Germinal center (tissue), 1 donor: ENCODE measurements at places on chromosomes 6 and 20.
A peak's percentile ranks its signal among the peaks of the same experiment; 100 is the strongest.

- no peak for DNase-seq
These were observed 6.6 kb upstream of the TBC1D7 start for GRCh38 chr6:13334953-13335352.

DNA sequence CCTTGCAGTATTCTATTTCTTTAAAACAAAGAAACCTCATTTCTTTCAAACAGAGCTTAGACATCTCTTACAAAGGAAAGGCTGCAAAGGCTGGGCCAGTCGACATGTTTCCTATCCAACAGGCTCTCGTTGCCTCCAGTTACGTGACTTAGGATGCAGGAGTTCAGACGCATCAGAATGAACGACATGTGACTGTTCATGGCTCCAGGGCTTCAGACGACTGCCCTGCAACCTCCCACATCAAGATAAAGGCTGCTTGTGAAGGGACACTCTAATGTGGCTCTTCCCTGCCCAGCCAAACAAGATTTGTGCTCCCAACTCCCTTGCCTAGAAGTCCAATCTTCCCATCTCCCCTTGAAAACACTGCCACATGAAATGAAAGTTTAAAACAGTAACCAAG, 14.3 kb upstream of the NEDD9 start:
- no peak for DNase-seq

DNA sequence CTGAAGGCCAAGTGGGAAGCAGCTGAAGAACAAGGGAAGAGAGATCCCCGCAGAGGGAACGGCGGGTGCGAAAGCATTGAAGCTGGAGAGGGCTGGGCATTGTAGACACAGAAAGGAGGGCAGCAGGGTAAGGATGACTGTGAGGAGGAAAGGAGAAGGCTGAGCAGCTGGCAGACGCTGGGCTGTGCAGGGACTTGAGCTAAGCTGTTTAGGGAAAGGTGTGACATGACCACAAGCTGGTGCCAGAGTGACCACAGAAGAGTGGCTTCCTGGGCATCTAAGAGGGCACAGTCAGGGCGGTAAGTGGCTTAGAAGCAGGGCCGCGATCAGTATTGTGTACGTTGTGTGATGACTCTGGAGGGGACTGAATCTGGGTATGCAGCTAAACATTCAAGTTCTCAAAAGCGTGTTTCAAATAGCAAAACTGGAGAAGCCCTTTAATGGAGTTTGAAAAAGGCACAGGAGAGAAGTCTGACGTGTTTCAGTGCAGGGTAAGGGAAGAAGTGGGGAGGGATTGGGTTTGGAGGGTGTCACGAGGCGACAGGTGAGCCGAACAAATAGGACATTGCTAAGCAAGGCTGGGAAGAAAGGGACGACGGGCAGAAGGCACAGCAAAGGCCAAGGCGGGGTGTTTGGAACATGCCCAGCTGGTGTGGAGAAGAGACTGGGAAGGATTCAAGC, 46.1 kb upstream of the ARFGEF2 start:
- DNase-seq = no peak

DNA sequence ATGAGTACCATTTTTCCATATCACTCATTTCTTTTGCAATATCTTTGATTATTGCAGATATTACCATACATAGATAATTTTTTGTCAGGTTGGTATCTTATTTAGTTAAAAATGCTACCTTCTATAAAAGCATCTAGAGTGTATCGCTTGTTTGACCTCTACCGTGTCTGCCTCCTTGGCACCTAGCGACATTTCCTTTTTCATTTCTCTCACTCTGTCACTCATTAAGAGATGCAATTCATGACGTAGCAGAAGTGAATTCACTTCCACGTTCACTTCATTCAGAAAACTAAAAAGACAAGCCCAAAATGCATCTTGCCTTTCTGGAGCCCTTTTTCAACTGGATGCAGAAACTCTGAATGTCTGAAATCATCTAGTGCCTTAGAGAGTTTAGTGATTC, 172.9 kb downstream of the MMS22L start:
- no peak for DNase-seq

DNA sequence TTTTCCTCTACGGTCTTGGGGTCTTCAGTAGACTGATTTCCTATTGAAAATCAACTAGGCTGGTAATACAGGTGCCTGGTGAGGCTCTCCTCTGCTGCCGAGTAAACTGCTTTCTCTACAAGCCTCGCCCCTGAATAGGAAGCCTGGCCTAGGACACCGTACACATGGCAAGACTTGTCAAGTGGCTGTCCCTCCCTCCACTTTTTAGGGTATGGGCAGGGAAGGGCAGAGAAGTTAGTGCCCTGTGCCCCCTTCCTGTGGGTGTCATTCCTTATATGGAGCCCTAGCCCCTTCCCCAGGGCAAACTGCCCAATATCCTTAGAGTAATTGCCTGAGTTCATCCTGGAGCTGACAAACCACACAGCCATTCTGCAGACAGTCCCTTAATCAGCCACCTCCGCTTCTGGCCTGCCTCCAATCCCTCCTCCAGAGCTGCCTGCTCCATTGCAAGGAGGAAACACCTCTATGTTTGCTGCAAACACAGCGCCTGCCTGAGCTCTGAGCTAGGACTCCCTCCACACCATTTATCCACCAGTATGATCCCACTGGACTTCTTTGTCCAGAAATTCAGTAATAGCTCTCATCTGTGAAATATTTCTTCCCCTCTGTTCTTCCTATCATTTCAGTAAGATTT, 93.1 kb downstream of the CHD6 start:
- DNase-seq = no peak

DNA sequence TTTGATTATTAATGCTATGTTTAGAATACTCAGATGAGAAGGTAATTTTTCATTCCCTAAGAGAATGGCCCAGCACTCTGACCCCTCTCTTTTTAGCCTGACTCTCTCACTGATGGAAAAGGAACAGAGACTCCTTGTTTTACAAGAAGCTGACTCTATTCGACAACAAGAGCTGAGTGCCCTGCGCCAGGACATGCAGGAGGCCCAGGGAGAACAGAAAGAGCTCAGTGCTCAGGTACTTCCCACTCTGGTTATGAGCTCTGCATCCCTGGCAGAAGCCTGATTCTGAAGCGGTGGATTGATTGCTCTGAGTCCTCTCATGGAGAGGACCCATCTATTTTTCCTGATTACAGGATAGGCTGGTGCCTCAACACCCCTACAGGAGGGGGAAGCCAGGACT, 33.0 kb downstream of the C20orf173 start:
- DNase-seq = no peak

DNA sequence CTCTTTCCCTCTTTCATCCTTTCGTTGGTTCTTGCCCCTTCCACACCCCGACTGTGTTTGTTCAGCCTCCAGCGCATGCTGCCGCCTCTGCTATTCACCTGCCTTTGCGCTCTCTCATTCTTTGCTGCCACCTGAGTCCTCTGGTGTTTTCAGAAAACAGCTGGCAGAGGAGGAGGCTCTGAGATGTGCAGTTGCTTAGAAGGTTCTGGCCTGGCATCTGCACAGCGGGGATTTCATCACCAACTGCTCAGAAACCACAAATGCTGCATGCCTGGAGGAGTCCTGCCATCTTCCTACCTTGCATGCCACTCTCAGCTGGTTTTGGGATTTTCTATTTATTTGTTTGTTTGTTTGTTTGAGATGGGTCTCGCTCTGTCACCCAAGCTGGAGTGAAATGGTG, 39.2 kb upstream of the CLDN20 start:
- DNase-seq = no peak

- DNase-seq = no peak
These were observed 35.5 kb upstream of the BMP2 start for GRCh38 chr20:6732001-6732447.

- peak; percentile 13 for DNase-seq
These were observed 1.2 kb downstream of the NCOA5 start for GRCh38 chr20:46088409-46089166.

GRCh38 chr6:96939007-96939805, 14.7 kb downstream of the KLHL32 start:
- DNase-seq = no peak

DNA sequence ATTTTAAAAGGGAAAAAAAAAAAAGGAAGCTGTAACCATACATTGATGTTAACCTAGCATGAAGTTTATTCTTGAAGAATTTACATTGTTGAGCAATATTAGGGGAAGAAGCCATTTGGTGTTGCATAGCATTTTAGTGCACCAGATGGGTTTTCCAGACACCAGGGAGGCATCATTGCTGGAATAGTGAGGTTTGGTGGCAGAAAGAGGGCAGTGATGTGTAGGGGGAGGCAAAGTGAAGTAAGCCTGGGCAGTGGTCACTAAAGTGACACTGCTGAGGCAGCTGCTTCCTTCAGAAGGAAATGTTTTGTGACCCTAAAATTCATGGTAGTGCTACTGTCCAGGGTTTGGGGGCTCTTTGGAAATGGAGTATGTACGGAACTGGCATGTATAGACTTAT, 2.6 kb downstream of the TOMM6 start:
- DNase-seq = no peak

- DNase-seq = no peak
These were observed 228.5 kb downstream of the DLL1 start for GRCh38 chr6:170062209-170062914.

GRCh38 chr6:85406641-85407075, 43.2 kb upstream of the NT5E start:
- no peak for DNase-seq

DNA sequence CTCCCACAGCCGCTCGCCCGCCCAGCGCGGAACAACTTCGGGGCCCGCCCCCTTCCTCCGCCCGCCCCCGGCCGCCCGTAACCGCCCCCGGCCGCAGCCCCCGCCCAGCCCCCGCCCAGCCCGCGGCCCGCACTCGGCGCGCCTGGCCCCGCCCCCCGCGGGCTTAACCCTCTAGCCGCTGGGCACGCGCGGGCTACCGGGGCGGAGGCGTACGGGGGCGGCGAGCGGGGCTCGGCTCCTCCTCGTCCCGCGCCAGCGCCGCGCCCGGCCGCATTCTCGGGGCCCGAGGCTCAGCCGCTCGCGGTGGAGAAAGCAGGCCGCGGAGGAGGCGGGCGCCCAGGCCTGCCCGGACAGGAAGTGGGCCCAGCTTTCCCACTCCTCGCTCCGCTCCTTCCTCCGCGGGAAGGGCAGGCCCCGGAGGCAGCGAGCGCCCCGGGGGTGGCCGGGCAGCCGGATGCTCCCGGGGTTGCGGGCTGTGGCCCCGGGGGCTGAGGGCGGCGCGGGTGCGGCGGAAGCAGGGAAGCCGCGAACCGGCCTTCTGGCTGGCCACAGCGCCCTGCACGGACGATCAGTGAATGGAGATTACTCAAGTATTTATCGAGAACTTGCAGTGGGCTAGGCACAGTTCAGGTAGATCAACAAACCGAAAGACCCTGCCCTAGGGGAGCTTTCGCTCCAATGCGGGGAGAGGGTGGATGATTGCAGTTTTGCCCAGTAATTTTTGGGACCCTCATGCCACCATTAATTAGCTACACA, at the start of gene TRAM2:
TRAM2 (minus strand) TSS at position 39 of the 756 bp plus-strand sequence. CDS start 145 bp downstream, outside the sequence.
- DNase-seq = peak; percentile 90

DNA sequence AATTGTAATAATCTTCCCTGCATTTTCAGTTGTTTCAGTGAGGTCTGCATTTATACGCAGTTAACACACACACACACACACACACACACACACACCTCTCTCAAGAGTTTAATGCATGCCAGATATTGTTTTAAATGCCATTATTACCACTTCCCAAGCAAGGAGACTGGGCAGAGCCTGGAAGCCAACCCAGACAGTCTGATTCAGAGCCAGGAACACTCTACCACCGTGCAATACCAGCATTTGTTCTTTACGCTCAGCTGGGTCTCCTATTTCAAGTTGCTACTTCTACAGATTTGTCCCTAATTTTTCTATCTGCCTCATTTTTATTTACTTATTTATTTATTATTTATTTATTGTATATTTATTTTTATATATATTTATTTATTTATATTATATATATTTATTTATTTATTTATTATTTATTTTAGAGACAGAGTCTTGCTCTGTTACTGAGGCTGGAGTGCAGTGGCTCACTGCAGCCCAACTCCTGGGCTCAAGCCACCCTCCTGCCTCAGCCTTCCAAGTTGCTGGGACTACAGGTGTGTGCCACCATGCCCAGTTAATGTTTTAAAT, 68.4 kb downstream of the PCSK2 start:
- no peak for DNase-seq

- DNase-seq = no peak
These were observed 305.4 kb downstream of the UTRN start for GRCh38 chr6:144590532-144590931.

DNA sequence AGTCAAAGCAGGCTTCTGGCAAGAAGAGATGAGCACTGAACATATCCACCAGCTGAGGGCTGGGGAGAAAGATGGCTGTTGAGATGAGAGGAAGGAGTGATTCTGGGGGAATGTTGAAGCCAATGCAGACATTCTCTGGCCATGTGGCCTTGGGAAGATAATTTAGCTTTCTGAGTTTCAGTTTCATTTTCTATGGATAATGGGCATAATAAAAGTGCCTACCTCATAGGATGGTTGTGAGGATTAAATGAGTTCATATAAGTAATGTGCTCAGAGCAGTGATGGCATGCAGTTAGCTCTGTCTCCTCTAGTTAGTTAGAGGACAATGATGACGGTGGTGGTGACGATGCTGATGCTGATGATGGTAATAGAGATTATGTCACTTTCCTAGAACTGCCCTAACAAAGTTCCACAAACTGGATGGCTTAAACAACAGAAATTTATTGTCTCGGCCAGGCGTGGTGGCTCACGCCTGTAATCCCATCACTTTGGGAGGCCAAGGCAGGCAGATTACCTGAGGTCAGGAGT, 18.5 kb upstream of the KCNK5 start:
- DNase-seq = no peak

- no peak for DNase-seq
These were observed 944 bp upstream of the C6orf136 start for GRCh38 chr6:30645989-30646388.

DNA sequence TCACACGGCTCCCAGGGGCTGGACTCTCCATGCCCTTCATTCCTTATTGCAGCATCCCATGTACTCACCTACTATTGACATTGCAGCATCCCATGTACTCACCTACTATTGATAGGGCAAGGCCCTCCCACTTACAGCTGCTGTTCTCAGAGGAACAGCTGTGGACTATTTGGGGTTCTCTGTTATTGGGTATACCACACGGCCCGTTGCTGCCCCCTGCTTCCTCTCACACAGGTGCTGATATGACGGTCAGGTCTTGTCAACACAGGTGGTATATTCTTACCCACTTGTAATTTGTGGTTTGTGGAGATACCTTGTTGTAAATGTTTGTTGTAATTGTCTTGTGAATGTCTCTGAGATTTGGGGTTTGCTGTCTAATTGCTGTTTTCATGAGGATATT, 18.8 kb downstream of the ALDH5A1 start:
- DNase-seq = no peak
